CD4-positive, alpha-beta T cell treated with Interferon gamma for 1 hour (primary cell): ENCODE measurements at places on chromosomes 1 and 21.

DNA sequence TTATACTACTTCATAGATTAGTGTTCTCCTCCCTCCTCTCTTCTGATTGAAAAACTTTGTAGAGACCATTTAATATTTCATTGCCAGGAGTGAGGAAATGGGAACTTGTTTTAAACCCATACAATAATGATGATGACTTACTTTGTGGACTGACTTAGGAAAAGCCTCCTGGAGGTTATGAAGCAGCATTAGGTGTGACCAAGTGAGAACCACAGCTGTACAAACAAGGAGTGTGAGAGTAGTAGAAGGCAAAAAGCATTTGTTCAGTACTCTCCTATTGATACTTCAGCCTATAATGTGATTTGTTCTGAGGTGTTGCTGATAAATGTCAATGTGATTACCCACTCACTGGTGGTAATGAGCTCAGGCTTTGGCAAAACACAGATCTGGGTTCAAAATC is 8.4 kb downstream of the TIPRL start:
- DNase-seq: no peak

DNA sequence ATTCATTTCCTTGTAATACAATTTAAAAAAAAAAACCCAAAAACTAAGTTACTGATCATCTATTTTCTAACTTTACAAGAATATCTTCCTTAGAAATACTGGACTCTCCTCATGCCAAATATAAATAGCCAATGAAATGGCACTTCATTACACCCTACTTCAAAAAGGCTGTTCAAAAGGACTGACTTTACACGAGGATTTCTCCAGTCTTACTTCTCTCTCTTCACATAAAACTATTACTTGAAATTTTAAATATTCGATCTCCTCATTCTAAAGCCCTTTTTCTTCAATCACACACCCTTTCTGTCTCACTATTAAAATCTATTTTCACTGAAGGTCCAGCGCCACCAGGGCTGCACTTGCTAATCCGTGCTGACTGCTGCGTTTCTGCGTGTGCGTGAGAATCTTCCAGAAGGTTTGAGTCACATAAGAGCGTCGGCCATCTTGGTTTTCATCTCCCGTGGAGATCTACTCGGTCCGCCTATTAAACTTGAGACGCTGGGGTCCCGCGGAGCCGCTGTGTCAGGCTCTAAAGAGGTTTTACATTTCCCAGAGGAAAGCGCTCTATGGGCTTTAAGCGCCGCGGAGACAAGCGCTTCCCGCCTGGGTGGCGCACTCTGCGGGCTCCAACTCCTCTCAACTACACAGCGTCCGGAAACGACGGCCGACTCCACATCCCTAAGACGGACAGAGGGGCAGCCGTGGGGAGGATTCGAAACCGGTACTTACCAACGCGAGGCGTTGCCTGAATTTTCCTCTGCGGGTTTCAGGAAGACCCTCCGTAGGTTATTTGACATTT is 631 bp downstream of the LRIF1 start:
- peak; percentile 77 for DNase-seq

DNA sequence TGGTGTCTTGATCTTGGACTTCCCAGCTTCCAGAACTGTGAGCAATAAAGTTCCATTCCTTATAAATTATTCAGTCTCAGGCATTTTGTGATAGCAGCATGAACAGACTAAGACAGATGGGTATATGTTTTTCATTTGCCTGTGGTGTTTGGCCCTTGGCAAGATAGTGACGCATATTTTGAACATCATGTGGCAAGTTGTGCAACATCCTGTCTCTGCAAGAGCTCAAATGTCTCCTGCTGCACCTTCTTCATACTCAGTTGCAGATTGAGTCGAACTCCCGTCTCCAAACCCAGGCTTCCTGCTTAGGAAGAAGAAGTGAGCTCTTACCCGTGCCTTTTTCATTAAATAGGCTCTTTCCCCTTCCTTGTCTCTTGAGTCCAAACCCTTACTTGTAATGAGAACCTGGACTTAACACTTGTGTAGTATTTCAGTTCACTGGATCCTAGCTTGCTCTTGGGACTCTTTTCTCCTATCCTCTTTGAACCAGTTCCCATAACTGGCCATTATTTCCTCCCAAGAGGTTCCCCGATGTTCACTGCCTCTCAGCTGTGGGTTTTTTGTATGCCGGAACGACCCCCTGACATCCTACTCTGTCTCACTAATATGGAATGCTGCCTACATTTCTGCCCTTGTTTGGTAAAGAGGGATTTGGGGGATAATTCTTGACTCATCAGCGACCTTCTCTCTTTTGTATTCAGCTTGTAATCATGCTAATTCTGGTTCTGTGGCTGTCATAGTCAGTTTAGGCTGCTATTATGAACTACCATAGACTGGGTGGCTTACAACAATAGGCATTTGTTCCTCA is 125.0 kb upstream of the KCNK2 start:
- no peak for DNase-seq

GRCh38 chr1:244346972-244347618 is 104.6 kb downstream of the ADSS2 start:
- DNase-seq: no peak

DNA sequence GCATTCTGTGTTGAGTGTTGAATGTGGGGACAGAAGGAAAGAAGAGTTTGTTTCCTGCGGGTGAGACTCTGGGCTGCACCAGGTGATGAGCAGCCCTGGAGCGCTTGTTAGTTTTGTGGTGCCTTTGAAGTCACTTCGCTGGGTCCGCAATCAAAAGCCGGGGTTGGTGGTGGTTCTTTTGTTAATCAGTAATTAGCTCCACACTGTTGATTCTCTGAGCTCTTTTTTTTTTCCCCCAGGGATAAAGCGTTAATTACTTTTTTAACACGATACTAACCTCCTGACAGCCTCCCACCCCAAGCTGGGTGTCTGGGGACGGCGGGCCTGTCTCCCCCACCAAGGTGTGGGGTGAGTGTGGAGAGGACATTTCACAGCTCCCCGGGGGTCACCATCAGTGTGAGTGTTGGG is 56.6 kb downstream of the AGPAT3 start:
- DNase-seq: peak; percentile 35

DNA sequence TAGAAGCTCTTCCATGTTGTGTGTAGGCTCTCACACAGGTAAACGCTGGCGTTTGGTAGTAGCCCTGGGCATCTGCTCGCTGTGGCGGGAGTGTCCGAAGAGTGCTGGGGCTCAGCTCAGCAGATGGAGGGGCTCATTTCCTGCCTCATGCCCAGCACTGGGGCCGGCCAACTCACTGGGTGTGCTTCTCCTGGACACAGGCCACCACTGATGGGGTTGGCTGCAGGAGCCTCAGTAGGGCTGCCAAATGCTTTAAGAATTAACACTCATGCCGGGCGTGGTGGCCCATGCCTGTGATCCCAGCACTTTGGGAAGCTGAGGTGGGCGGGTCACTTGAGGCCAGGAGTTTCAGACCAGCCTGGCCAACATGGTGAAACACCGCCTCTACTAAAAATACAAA is 20.9 kb downstream of the UQCRHL start:
- DNase-seq: no peak

DNA sequence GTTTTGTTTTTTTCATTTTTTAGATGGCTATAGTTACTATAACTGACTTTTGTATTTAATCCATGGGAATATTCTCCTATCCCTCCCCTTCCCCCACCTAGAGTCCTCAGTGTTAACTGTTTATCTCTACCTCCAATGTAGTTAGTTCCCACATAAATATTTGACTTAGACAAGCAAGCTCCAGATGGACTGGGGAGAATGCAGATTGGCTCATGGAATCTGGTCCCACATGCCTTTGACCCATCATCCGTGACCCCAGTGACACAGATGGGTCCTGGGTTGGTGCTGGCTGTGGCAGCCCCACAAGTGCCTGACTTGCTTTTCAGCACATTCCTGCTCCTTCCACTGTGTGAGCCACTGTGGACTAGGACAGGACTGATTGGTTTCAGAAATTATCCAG is 41.8 kb downstream of the ATP2B4 start:
- no peak for DNase-seq

GRCh38 chr1:205304695-205305070 is 16.9 kb downstream of the NUAK2 start:
- no peak for DNase-seq

DNA sequence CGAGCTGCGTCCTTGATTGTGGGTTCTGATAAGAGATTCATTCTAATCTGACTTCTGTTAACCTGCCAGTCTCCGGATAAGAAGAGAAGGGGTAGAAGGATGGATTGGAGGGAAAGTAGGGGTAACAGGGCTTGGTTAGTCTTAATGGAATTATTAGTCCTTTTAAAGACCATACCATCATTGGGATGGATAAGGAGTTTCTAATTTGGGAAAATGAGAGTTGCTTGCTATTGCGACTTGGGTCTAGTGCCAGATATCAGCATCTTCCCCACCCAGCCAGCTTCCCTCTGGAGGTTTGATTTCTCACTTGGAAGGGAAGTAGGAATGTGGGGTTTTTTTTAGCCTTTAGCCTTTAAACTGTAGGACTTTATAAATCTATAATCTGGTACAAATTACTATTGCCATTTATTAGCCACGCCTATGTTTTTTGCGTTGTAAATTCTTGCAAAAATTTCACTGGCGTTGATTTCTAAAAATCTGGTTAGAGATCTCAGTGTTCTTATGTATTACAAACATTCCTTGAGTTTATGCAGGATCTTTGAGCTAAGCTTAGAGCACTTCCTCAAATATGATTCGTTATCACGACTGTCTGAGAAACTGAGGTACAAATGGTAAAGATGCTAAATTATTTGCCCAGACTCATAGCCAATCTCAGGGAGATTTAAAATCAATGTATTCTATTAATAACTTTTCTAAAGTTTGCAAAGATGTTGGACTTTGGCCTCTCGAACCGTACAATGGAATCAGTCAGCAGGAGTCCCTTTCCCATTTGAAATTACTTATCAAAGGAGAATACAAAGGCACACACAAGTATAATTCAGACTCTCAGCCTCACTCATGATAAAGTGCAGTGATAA is 1.3 kb downstream of the FAM20B start:
- DNase-seq: no peak

- no peak for DNase-seq
Observed at GRCh38 chr1:39876144-39876543, 7.2 kb downstream of the TRIT1 start.

- no peak for DNase-seq
Observed at GRCh38 chr1:96845464-96845863, 123.9 kb downstream of the PTBP2 start.

DNA sequence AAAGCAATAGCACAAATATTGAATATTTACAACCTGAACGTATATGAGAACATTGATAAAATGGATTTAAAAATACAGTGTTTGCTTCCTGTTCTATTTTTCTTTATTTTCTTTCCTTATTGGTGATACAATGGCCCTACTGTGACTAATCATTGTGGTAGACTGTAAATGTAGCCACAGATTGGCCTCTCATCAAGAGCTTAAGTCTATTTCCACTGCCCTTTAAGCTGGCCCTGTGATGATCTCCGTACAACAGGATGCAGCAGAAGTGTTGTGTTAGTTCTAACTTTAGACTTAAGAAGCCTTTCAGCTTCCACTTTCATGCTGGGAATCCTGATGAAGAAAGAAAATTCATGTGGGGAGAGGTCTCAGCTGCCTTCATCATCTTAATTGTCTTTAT is 285.6 kb upstream of the B3GALT2 start:
- no peak for DNase-seq

- DNase-seq: no peak
Observed at GRCh38 chr1:219210067-219210466, 36.4 kb downstream of the LYPLAL1 start.

GRCh38 chr21:34883491-34884271 is 165.4 kb downstream of the RUNX1 start:
- DNase-seq: no peak

- DNase-seq: no peak
Observed at GRCh38 chr1:208135354-208135753, 108.8 kb downstream of the PLXNA2 start.

DNA sequence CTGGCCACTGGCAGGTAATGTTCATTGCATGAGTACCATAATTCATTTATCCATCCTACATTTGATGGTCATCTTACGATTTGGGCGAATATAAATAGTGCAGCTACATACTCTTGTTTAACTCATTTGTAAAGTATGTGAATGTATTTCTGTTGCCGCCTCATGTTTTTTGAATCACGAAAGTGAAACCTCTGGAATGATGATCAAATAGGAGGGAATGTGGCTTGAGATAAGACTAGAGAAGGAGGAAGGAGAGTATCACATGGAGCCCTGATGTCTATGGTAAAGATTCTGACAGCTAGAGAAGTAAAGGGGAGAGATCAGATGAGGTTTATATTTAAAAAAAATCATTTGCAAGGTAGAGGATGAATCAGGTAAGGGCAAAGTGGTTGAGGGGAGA is 8.0 kb downstream of the MRPS14 start:
- DNase-seq: no peak

- DNase-seq: peak; percentile 54
Observed at GRCh38 chr21:41766883-41767605, at the start of gene RIPK4. Gene RIPK4, minus strand, starts transcription at chr21:41767052. Its CDS starts 11 bp downstream, at chr21:41767041.

GRCh38 chr1:79089946-79090345 is 83.4 kb upstream of the ADGRL4 start:
- DNase-seq: no peak

DNA sequence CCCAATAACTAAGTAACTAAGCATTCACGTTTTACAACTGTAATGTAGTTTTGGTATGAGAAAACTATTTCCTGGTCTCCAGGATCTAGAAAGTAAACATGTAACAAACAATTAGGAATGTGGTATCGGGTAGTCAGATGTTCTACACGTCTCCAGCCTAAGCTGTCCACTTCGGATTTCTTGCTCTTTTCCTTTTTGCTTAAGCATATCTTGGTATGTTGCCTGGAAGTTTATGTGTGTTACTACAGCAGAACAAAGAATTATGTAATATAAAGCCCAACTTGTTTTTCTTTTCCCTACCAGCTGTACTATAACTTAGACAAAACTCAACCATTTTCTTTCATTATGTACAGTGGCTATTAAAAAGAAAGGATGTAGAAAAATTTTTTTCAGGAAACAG is 20.4 kb upstream of the WARS2 start:
- no peak for DNase-seq

GRCh38 chr1:23551849-23552248 is 7.5 kb downstream of the ID3 start:
- no peak for DNase-seq

DNA sequence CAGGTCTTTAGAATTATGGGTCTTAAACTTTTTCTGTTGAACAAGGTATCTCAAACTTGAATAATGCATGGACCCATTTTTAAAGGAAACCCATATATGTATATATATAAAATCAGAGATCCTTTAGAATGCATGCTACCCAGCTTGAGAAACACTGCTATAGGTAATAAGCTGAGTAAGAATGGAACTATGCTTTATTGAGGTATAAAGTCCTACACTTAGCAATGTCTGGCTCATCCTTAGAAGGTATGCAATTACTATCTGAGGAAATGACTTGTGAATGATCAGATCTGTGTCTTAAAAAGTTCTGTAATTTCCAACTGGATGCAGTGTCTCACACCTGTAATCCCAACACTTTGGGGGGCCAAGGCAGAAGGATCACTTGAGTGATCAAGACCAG is 11.2 kb downstream of the TRAF3IP3 start:
- no peak for DNase-seq
